ENCODE measurements at places on chromosomes 7 and 10. TPM values are rescaled to one million over a fixed set of nuclear protein-coding genes. Genes with fewer than 3 reads are reported as not detected.

The SPOCK2 gene
- 2.3 TPM for polyA plus RNA-seq

The ATOH7 gene
- polyA plus RNA-seq, result not detected

The OR2A1 gene
- polyA plus RNA-seq, result 0.01 TPM

- no peak for DNase-seq
Observed at GRCh38 chr10:3801558-3802192, 16.7 kb upstream of the KLF6 start.

DNA sequence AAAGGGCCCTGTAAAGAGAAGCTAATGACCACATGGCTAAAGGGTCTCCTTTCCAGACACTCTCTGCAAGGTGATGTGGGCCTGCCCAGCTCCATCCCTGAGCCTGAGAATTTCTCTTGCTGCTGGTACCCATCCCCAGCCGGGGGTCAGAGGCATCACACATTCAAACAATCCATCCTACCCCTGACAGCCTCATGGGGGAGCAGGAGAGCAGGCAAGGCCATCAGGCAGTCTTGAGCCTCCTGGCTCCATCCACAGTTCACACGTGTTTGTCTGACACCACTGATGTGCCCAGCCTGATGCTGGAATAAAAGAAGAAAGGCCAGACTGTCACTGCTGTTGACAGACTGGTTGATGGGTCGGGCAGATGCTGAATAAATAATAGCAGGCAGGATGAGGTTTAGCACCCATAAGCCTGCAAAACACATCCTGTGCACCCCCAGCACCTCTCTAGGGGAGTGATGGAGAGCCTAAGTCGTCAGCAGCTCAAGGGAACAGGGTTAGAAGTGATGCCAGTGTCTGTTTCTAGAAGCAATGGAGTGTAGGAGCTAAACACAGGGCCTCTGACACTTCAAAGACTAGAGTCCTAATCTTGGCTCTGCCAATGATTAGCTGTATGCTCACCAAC lies 43.5 kb downstream of the TLL2 start:
- no peak for DNase-seq
